Central memory CD8-positive, alpha-beta T cell (primary cell): ENCODE measurements at places on chromosomes 13 and 19.

DNA sequence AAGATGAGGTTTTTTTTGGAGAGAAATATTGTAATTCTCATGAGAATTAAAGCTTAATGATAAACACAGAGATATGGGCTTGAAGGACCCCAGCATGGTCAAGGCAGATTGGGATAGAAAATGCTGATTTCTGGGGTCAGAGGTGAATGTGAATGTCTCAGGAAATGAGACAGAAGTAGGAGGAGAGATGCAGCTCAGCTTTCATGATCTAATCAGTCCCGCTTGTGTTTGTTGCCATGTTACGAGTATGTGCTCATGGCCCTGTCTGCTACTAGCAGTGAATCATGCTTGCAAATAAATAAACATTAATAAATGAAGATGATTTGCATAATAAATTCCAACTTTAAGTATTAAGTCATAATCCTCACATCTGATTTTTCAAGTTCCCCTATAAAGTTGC is 23.0 kb upstream of the NDFIP2 start:
- H3K36me3 ChIP-seq: no peaks in the 10 kb centered on the region
- H3K27ac ChIP-seq: no peak overlapping the region
- H3K4me3 ChIP-seq: no peak overlapping the region
- no peak for DNase-seq
- no peaks in the 10 kb centered on the region for H3K27me3 ChIP-seq

GRCh38 chr19:20164456-20164855 is 2.6 kb upstream of the ZNF486 start:
- peaks cover 6% of the 10 kb centered on the region for H3K36me3 ChIP-seq
- no peak overlapping the region for H3K4me3 ChIP-seq
- DNase-seq: no peak

GRCh38 chr13:35793823-35794222 is 317.3 kb upstream of the MAB21L1 start:
- H3K27me3 ChIP-seq: no peaks in the 10 kb centered on the region
- H3K4me3 ChIP-seq: no peak overlapping the region
- DNase-seq: no peak
- H3K36me3 ChIP-seq: no peaks in the 10 kb centered on the region
- H3K4me1 ChIP-seq: no peaks in the 10 kb centered on the region
- H3K27ac ChIP-seq: no peak overlapping the region

- H3K4me3 ChIP-seq: peak overlapping the region; percentile 84
- DNase-seq: peak; percentile 51
- H3K4me1 ChIP-seq: peaks cover 32% of the 10 kb centered on the region
- H3K27me3 ChIP-seq: peaks cover 10% of the 10 kb centered on the region
These were observed 454 bp downstream of the BLVRB start for GRCh38 chr19:40465025-40465556.

DNA sequence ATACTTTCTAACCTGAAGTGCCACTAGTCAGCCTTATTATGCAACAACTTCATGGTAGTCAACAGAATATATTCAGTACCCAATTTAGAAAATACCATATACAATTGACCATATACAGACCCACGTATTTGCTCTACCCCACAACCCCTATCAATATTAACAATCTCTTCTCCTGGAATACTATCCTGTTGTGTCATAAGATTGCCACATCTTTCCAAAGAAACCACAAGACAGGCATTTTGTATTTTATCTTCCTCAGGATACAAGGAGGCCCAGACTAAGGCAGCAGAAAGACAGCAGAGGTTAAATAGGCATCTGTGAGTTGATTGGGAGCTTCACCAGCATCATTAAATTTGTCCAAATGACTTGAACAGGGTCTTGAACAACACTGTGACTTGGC is 4.5 kb downstream of the SPART start:
- H3K36me3 ChIP-seq: peaks cover 5% of the 10 kb centered on the region
- H3K27ac ChIP-seq: no peak overlapping the region
- peaks cover 26% of the 10 kb centered on the region for H3K27me3 ChIP-seq
- H3K4me3 ChIP-seq: no peak overlapping the region
- H3K4me1 ChIP-seq: no peaks in the 10 kb centered on the region

- no peaks in the 10 kb centered on the region for H3K4me1 ChIP-seq
- H3K36me3 ChIP-seq: no peaks in the 10 kb centered on the region
- H3K27ac ChIP-seq: no peak overlapping the region
- no peak for DNase-seq
- H3K27me3 ChIP-seq: no peaks in the 10 kb centered on the region
- no peak overlapping the region for H3K4me3 ChIP-seq
These were observed 353.1 kb downstream of the EFNB2 start for GRCh38 chr13:106182404-106182803.

- no peaks in the 10 kb centered on the region for H3K36me3 ChIP-seq
- no peak overlapping the region for H3K27ac ChIP-seq
- no peaks in the 10 kb centered on the region for H3K27me3 ChIP-seq
- no peak for DNase-seq
- no peaks in the 10 kb centered on the region for H3K4me1 ChIP-seq
- no peak overlapping the region for H3K4me3 ChIP-seq
These were observed 139.1 kb downstream of the ZNF675 start for GRCh38 chr19:23547816-23548430.

GRCh38 chr13:51811046-51811445 is 7.1 kb upstream of the DHRS12 start:
- H3K27me3 ChIP-seq: no peaks in the 10 kb centered on the region
- H3K36me3 ChIP-seq: peaks cover 7% of the 10 kb centered on the region
- H3K27ac ChIP-seq: no peak overlapping the region
- no peak for DNase-seq
- peaks cover 8% of the 10 kb centered on the region for H3K4me1 ChIP-seq

GRCh38 chr13:51329606-51330005 is 9.9 kb upstream of the SERPINE3 start:
- no peak overlapping the region for H3K4me3 ChIP-seq
- H3K27me3 ChIP-seq: no peaks in the 10 kb centered on the region
- peaks cover 17% of the 10 kb centered on the region for H3K4me1 ChIP-seq
- no peak overlapping the region for H3K27ac ChIP-seq
- DNase-seq: no peak

DNA sequence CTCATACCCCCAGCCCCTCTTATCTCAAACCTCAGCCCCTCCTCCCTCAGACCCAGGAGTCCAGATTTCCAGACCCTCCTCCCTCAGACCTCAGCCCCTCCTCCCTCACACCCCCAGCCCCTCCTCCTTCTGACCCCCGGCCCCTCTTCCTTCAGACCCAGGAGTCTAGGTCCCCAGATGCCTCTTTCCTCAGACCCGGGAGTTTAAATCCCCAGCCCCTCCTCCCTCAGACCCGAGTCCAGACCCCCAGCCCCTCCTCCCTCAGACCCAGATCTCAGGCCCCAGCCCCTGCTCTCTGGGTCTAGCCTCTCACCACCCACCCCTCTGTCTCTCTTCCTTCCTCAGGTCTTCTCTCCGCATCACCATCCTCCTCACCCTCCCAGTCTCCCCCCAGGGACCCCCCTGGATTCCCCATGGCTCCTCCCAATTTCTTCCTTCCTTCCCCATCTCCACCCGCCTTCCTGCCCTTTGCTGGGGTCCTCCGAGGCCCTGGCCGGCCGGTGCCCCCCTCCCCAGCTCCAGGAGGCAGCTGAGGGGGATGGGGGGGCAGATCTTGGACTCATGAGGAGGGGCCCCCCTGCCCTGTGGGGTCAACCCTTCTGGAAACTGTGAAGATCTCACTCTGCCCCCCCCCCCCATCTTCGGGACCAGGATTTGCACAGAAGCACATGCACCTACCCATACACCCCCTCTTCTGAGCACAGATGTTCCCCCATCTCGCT is 10.7 kb downstream of the BCL3 start:
- peaks cover 30% of the 10 kb centered on the region for H3K4me1 ChIP-seq
- peak overlapping the region; percentile 93 for H3K27ac ChIP-seq
- peaks cover 32% of the 10 kb centered on the region for H3K36me3 ChIP-seq
- DNase-seq: no peak
- H3K4me3 ChIP-seq: peak overlapping the region; percentile 50
- no peaks in the 10 kb centered on the region for H3K27me3 ChIP-seq
